ENCODE measurements at places on chromosomes 3 and 15.

DNA sequence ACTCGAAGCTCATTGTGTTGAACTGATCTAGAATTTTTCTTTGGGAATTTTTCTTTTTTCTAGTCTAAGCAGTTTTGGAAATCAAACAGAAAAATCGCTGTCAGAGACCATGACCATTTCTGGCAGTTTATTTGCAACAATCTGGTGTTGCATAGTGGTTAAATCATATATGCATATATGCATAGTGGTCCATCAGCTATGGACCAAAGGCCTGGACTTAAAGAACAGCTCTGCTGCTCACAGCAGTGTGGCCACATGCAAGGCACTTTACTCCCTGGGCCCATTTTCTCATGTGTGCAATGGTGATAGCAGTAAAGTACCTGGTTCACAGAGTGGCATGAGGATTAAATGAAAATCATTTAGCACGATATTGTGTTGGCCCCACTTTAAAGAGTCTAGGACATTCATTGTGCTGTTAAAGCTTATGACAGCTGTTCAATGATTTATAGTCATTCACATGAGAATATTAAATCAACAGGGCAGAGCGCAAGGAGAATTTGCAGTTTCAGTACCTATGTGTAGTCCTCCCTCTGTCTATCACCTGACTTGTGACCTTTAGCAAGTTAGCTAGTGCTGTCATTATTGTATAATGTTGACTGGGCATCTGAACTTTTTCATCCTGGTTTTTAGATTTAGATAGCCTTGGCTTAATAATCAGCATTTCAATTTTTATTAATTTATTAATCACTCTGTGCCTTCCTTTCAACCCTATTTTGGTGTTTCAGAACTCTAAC, 46.4 kb downstream of the BLM start:
- DNase-seq = no peak

- DNase-seq = no peak
Observed at GRCh38 chr3:172461530-172462138, 13.4 kb upstream of the GHSR start.

GRCh38 chr3:81041331-81041730, 720.1 kb downstream of the GBE1 start:
- DNase-seq = no peak

DNA sequence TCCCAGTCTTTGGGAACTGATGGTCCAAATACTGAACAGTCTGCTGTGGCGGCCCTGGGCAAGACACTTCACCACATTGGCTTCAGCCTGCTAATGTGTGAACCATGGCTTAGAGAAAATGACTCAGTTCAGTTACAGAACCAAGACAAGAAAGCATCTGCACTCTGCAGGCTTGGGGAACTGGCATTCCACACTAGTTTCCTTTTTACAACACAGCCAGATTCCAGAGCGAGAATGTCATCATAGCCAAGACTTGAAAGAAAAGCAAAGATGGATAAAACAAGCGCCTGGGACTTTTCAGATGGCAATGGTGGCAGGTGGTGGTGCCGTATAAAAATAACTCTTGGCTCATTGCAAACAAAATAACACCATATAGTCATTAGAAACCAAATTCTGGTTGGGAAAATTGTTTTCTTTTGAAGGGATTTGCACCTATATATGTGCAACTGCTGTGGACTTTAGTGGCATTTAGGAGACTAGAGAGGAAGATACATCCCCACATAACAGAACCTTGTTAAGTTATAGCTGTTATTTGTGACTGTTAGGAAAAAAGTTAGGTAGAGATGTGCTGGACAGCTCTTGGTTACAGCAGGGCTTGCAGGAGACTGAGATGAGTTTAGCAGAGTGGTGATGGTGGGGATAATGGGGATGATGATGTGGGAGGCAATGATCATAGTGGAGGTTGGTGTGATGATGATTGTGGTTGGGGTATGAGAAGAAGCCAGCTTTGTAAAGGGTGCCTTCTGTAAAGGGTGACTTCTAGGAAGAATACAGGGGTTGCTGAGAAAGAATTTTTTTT, 273.6 kb downstream of the THRB start:
- DNase-seq = peak; percentile 85

GRCh38 chr3:133277813-133278212, 122.0 kb upstream of the BFSP2 start:
- no peak for DNase-seq

DNA sequence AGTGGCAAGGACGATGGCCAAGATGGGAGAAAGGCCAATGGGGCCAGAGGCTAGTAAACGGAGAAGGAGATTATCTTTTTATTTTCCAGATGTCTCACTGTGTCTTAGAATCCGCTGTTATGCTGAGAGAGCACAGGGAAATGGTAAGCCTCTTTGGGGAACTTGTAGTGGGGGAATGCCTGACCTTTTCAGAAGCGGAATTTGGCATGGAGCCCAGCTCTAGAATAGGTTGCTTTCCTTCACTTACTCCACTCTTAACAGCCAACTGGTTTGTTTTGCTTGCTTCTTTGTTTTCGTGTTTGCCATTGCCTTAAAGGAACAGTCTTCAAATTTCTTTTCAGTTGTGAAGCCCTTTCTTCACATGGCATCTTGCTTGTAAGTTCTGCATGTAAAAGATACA, 316.2 kb upstream of the THRB start:
- DNase-seq = peak; percentile 66

- no peak for DNase-seq
Observed at GRCh38 chr3:172288651-172289050, 159.6 kb downstream of the GHSR start.

DNA sequence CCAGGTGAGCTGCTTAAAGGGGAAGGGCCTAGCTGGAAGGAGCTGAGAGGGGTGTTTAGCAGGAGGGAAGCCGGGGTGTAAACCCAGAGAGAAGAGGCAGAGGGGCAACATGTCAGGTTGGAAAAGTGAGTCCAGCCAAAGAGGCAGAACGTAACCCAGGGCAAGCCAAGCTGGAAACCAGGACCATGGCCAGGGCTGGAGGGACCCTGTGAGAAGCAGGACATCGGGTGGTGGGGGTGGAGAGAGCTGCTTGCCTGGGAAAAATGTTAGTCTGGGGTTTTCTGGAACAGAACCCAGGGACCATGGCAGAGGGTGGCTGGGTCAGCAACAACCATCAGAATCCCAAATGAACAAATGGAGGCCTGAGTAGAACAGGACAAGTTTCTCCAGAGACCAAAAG, 32.6 kb downstream of the SEMA5B start:
- no peak for DNase-seq

DNA sequence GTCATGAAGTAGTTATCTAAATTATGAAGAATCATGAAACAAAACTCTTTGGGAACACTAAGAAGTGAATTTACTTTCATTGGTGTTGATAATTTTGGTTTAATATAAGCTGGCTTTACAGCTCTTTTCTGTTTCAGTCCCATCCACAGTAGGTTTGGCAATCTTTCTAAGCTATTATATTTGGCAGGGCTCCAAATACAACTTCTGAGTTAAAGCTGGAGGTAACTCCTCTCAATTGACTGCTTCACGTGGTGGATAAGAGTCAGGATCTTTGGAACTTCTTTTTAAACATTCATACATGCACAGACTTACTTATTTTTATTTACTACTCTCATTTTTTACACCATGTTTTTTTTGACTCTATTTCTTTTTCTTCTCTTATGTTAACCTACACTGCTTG, 106.5 kb upstream of the EPHA3 start:
- no peak for DNase-seq

DNA sequence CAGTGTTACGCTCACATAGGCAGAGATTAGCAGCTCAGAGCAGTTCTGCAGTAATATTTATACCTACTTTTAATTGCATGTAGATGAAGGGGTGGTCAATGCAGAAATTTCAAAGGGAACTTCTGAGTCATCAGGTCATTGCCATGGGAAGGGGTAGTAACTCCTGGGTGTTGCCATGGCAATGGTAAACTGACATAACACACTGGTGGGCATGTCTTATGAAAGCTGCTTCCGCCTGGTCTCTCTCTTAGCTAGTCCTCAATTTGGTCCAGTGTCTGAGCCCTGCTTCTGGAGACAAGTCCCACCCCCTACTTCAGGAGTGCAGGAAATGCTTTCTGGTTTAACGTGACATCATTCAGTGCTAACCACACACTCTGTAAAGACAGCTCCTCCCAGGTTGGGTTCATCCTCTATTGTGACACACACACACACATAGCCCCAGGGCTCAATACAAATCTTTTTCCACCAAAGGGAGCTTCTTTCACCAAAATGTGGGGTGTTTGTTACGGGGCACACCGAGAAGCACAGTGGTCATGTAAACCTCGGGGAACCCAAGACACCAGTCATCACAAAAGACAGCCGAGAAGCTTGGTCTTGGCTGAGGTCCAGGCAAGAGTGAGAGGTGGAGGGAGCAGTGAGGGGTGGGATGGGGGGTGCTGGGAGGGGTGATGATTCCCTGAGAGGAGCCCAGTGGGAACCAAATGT, 74.5 kb downstream of the TLE3 start:
- DNase-seq = peak; percentile 50

- DNase-seq = no peak
Observed at GRCh38 chr3:99666201-99666600, 27.8 kb downstream of the COL8A1 start.

- no peak for DNase-seq
Observed at GRCh38 chr15:75891895-75892294, 11.8 kb upstream of the FBXO22 start.

DNA sequence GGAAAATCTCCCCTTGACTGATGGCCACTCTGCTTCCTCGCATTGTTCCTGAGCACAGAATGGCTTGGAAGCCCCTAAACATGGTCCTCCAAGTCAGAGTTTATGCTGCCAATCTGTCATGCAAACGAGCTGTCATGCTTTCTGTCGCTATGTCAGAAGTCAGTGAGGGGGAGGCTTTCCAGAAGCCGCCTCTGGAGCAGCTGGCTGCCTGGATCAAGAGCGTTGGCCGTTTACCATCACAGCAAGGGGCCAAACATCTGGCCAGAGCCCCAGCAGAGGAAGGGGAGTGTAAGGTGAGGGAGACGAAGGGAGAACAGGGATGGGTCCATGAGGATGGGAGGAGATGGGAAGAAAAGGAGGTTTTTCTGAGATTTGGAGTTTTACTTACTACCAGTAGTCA, 372.6 kb upstream of the NR2F2 start:
- no peak for DNase-seq

- DNase-seq = no peak
Observed at GRCh38 chr3:66997560-66998112, 471 bp upstream of the KBTBD8 start.

GRCh38 chr3:154730186-154730585, 300.2 kb upstream of the GPR149 start:
- peak; percentile 71 for DNase-seq

- DNase-seq = no peak
Observed at GRCh38 chr15:92981333-92981732, 81.2 kb downstream of the CHD2 start.

DNA sequence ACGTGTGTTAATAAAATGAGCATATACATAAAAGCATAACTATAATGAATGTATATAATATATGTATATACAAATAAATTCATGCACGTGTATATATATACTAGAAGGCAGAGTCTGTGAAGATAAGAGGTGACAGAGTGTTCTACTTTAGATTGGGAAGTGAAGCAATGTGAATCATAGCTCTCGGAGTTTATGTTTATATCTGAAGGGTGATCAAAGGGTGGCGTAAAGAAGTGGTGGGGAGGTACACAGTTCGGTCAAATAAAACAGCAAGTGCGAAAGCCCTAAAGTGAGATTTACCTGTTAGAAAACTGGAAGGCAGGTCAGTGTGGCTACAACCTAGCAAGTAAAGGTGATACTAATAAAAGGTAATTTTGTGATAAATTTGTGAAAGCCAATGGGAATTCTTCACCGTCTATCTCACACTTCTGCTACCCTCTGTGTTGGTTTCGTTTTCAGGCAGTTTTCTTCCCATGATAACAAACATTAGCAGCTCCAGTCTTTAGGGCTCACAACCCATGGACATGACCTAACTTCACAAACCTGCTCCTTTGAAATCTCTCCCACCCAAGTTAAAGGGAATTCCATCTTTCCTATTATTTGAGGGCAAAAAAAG, 46.7 kb upstream of the BCHE start:
- DNase-seq = no peak

DNA sequence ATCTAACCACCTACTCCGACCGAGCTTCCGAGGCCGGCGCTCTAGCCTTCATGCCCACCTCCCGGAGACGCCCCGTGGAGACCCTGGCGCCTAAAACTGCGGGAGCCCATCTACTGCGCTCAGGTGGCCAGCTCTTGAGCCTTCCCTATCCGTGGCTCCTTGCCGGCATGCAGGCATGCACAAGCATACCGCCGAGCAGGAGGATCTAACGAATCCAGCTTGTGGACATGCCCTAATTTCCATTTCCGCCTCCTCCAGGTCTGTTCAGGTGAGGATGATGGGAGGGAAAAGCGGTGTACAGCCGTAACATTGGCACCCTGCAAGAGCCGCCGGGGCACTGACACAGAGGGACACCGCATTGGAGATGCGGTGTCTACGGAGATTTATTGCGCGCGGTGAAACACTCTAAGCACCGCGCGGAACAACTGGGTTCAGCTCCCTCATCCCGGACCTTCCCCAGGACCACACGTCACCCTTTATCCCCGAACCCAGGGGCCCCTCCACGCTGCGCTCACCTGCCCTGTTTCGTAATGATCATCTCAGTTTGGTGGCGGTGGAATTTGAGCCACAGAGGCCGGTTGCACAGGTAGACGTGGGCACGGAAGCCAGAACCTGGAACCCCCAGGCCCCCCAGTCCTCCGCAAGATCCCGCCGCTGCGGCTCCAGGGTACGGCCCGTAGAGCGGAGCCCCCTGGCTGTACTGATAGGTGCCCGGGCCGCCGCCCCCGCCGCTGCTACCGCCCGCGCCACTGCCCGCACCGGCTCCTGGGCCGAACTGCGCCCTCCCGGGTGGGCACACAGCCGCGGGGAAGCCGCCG, 1.0 kb downstream of the EOMES start:
- DNase-seq = no peak

- DNase-seq = no peak
Observed at GRCh38 chr3:82839871-82840270, 1078.4 kb upstream of the GBE1 start.

DNA sequence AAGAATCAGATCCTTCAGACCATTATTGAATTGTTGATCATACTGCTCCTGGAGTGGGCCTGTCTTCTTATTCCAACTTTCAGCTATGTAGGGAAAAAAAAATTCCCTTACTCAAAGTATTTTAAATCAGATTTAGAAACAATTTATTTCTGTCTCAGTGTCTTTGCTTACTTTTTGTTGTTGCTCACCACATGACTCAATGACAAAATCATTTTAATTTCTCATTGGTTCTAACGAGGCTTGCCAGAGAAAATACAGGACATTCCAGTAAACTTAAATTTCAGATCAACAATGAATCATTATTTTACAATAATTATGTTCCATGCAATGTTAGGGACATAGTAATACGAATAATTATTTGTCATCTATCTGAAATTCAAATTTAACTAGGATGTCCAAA, 748.5 kb upstream of the CBLB start:
- no peak for DNase-seq

DNA sequence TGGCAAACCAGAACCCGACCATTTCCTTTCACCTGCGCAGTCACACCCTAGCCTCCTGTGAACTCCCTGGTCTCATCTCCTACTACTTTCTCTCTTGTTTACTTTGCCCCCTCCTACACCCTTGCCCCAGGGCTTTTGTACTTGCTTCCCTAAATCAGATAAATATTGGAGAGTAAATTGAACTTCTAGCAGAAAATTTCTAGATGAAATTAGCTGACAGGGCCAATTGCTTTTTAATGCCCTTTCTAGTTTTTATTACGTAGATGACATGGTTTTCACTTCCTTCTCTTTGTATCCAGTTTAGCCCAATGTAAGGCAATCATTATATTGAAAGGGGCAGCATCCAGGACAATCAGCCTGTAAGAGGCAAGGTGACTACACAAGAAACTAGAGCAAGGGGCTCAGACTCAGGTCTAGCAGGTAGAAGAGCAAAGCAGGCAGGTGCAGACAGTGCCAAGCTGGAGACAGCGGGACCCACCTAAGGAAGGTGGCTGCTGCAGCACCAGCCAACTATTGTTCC, 56.2 kb upstream of the TOPAZ1 start:
- DNase-seq = no peak

GRCh38 chr15:35320158-35320780, 225.7 kb downstream of the DPH6 start:
- no peak for DNase-seq
